ENCODE measurements at places on chromosomes 5 and 9.

DNA sequence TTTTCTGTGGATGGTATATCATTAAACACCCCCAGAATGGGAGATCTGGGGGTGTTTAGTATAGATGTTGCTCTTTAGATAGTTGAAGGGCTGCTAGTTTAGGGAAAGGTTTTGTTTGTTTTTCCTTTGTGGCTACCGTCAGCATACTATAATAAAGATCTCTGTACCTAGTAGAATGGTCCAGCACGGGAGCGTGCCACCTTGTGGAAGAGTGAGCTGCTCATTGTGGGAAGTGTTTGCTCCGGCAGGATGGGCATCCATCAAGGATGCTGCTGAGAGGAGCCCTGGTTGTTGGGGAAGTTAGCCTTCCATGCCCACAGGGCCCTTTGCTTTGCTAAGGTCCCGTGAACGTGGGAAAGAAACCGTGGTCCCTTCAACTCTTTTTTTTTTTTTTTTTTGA, 113.1 kb downstream of the LIFR start:
- no peak for DNase-seq

GRCh38 chr5:78550891-78551290, 97.7 kb downstream of the LHFPL2 start:
- peak; percentile 62 for DNase-seq

DNA sequence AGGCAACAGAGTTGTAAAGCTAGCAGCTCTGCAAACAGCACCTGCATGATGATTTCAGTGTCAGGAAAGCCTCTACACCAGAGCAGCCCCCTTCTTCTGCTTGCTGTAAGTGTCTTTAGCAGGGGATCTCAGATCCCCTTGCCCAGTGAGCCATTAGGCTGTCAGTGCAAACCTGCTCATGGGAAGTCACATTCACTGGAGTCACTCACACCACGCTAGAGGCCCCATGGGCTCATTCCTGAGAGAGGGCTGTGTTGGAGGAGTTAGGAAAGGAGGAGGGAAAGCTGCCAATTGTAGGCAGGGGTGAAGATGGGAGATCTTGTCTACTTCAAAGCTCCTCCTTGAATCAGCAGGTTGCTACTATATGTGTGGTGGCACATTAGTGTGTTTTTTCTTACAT, 275.2 kb downstream of the SMARCA2 start:
- DNase-seq, result no peak

GRCh38 chr5:42531611-42532010, 108.4 kb downstream of the GHR start:
- DNase-seq, result no peak

- DNase-seq, result no peak
These were observed 18.1 kb downstream of the SLC36A1 start for GRCh38 chr5:151465476-151465875.

- DNase-seq, result no peak
These were observed 141.5 kb downstream of the TSSK1B start for GRCh38 chr5:113293068-113293974.

DNA sequence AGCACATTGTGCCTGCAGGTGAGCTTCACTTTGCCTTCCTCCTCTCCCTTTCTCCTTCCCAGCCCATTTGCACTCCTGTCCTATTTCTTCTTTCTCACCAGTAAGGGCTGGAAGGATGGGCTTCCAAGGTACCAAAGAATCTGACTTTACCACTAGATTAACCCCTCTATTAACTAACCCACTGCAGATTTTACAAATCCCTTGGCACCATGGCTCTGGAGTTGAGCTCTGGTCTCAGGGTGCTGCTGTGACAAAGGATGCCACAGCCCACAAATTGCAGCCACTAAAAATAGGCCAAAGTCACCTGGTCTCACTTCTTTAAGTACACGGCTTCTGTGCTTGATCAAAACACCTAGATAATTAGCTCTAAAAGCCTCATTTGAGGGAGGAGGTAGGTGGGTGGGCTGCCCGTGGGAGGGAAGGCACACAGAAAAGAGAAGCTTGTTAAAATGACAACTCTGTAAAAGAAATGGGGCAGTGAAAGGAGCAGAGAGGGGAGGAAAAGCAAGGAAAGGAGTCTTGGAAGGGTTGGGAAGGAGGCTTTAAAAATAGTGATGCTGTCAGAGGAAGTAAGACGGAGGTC, 327.4 kb downstream of the DRD1 start:
- DNase-seq, result no peak

DNA sequence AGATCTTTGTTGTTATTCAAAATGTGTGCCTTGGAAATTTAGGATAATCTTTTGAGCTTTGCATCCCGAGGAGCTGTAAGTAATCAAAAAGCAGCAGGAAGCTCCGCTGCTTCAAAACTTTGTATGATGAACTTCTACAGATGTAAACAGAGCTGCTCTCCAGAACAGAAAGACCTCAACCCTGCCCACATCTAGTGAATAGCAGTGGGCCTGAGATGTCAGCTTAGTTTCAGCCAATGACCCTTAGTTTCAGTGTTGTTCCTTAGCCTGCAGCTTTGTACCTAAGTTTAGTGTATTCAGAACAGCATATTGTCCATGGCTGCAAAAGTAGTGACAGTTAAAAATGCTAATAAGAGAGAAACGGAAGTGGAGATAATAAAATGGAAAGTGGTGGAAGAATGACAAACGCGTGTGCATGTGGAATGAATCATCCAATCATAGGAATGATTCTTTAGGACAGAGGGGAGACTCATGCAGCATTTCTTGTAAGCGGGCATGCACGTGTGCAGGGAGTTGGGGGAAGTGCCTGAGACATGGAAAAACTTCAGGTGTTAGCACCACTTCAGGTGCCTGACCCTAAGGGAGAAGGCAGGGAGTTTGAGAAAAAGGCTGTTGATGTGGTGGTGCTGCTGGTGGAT, 24.9 kb downstream of the SNX24 start:
- peak; percentile 38 for DNase-seq

- no peak for DNase-seq
These were observed 184.4 kb downstream of the PLK2 start for GRCh38 chr5:58275516-58275915.

DNA sequence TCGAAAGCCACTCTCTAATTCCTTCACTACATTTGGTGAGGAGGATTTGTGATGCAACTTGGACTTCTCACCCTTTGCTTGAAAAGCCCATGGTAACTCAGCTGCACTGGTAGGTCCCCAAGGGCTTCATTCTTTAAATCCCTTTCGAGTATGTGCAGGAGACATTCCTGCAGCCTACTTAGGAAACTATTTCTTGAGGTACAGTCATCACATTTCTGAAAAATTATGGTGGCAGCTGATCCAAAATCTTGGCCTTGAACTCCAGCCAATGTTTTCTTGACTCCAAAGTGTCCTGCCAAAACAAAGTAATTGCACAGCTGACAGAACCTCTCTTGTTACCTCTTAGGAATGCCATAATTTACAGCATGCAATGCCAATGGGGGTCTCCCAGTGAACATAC, 99.7 kb downstream of the NPR3 start:
- DNase-seq, result peak; percentile 84

GRCh38 chr9:36728651-36729520, 156.2 kb downstream of the MELK start:
- DNase-seq, result peak; percentile 77

DNA sequence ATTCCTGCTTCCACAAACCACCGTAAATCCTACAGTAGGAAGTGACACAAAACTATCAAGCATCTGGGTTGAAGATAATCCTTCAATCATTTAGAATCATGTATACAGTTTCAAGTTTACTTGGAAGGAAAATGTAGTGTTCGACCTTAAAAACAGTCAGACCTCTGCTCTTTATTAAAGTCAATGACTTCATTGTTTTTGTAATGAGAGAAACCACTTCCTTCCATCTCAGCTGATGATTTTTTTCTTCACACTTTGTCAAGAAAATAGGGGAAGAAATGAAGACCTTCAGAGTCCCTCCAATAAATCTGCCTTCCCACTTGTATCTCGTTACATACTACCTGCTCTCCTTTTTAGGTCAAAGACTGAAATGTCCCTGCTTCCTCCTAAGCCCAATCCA, 30.1 kb downstream of the TUSC1 start:
- peak; percentile 3 for DNase-seq

DNA sequence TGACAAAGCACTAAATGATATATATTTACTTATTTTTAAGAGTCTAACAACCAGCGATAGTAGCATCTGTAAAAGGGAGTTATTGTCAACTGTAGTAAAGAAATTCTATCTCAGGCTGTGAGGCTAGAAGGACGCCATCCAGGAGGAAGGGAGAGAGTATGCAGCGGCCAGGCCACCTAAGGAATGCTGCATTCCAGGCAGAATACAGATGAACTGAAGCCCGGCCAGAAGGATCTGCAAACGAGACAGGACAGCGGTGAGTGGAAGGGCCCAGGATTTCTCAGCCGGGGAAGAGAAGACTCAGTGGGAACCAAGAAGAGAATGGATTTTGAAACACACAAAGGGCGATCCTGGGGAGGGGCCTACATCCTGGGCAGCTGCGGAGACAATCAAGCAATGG, 7.4 kb downstream of the RETREG1 start:
- no peak for DNase-seq

DNA sequence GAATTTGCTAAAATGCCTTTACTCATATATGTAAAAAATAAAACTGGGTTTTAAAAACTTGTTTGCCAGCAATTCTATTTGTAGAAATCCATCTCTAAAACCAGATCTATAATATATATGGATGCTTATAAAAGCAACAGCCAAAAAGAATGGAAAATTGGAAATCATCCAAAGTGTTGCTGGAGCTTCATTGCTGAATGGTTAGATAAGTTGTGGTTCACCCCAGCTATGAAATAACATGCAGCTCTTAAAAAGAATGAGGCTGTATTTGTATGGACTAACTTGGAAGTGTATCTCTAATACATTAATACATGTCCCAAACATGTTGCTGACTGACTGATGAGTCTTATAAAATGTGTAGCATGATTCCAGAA, 76.2 kb downstream of the STK10 start:
- peak; percentile 74 for DNase-seq

DNA sequence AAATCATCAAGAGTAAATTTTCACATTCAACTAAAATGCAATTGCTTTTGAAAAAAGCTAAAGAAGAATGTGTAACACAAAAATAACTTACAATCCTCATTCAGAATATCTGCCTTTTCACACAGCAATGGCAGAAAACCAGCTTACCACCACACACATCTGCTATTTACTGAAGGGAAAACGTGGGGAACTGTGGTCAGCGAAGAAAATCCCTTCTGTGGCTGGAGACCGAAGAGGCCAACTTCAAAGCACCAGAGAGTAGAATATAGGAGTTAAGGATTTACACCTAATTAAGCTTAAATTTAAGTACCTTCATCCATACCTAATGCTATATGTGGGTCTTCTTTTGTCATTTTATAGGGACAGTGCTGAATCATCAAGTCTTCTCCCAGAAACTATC, 339.6 kb downstream of the DEPDC1B start:
- no peak for DNase-seq

GRCh38 chr9:112750016-112750763, at the start of gene SNX30:
Gene SNX30, plus strand, starts transcription at chr9:112750760. Its CDS starts 242 bp downstream, at chr9:112751002.
- DNase-seq, result peak; percentile 88

- no peak for DNase-seq
These were observed 41.3 kb downstream of the LNPEP start for GRCh38 chr5:96977228-96977627.

- peak; percentile 79 for DNase-seq
These were observed 3.6 kb upstream of the AGPAT2 start for GRCh38 chr9:136690806-136691261.

- DNase-seq, result no peak
These were observed 97.8 kb downstream of the SNX18 start for GRCh38 chr5:54615381-54615780.

- DNase-seq, result peak; percentile 63
These were observed 3.0 kb downstream of the PSMB7 start for GRCh38 chr9:124412228-124412575.

All from M059J (cell line).